ENCODE measurements at places on chromosomes 1 and 21.
A peak's percentile ranks its signal among the peaks of the same experiment; 100 is the strongest.

DNA sequence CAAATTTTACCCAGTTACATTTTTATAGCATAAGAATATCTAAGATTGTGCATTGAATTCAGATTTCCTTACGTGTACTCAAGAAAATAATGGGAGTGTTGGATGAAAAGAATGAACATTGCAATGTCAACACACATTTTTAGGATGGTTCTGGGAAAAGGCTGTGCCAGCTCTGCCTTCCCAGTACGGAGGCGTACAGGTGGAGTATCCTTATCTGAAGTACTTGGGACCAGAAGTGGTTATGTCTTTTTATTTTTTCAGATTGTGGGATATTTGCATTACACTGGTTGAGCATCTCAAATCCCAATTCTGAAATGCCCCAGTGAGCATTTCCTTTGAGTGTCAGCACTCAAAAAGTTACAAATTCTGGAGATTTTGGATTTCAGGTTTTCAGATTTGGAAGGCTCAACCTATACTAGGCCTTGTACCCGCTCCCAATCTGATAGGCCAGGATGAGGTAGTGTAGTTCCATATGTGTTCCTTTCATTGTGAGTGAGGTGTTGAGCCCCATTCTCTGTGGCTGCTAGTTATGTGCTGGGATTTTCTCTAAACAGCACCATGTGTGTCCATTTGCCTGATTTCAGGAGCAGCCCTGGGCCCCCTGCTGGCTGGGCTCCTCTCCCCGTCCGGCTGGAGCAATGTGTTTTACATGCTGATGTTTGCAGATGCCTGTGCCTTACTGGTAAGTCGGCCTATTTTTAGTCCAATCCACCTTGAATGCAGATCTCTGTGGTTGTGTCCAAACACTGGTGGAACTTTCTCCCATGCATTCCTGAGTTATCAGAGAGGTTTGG is 60.8 kb downstream of the SLC37A1 start:
- DNase-seq = no peak

DNA sequence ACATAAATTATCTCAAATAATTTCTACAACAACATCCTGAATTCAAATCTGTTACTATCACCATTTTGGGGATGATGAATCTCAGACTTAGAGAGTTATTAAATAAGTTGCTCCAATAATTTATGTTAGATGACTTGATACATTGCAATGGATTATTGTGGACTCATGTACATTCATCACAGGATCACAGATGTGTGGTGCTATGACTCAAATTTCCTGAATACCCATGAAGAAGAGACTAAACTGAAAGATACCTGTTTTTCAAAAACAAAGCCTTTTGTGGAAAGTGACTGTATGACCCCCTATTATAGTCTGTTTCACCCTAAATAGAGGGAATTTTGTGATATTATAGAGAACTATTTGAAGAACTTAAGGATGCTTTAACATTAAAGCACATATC is 315.0 kb downstream of the PLA2G4A start:
- DNase-seq = no peak

GRCh38 chr1:186670297-186671135 is 9.7 kb downstream of the PTGS2 start:
- no peak for DNase-seq

GRCh38 chr1:113860891-113861290 is 10.6 kb downstream of the PTPN22 start:
- DNase-seq = no peak

DNA sequence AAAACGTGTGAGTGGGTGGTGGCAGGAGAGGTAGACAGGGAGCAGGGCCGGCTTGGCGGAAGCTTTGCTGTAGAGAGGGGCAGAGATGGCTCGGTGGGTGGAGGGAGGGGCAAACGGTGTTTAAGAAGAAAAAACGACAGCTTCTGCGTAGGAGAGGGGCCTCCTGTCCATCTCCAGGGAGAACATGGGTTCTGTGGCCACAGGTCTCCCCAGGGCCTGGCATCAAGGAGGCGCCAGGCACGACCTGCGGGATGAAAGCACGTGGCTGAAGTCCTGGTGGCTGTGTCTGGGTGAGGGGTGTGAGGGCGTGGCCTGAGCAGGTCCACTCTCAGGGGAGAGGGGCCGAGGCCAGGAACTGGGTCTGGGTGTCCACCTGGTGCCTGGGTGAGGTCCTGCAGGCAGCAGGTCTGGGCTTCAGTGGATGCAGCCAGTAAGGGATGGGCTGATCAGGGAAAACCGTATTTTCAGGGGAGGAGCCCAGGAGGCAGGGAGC is 940 bp upstream of the PRKCZ start:
- DNase-seq = no peak

DNA sequence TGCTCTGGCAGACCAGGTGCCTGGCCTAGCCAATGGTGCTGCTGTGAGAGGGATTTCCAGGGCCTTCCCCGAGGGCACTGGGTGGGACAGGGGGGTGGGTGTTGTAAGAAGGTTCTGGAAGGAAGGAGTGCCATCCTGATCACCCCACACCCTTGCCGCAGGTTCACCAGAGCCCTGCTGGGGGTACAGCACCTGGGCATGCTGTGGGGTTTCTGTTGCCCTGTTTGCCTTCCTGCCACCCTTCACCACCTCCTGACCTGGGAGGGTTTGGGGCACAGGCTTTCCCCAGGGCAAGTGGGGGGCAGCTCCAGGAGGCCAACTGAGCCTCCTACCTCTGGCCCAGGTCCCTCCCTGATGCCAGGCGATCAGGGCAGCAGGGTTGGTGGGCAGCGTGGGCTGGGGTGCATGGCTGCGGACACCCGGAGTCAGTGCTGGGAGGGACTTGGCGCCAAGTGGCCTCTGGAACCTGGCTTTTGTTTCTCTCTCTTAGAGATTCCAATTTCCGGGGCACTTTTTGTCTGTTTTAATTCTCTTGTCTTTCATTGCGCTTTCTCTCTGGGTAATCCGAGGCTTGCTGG is 318.8 kb downstream of the PTPRU start:
- no peak for DNase-seq

DNA sequence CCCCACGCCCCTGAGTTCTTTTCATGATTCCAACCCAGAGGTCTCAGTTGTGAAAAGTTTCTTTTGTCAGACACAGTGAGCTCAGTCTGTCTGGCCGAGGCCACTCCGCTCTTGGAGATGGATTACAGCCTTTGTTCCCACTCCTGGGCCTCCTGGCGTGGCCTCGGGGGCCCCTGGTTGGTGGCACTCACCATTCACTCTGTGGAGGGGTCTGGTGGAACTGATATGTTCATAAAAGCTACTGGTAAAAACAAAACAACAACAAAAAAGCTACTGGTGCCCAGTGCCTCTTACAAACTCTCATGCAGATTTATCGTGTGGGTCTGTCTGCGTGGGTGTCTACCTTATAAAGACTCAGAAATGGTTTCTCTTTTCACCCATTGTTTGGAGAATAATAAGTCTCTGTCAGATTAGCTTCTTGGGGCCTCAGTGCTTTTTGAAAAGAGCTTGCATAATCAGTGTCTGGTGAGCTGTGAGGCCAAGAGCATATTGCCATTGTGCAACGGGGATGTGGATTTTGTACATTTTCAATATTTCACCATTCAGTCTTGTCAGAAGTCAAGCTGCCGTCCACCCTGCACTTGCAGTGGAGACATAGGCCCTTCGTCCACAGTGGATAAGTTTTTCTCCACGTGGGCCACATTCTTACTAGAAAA is 86.7 kb downstream of the GALNT2 start:
- peak; percentile 45 for DNase-seq

- DNase-seq = no peak
Measured at GRCh38 chr1:59089922-59090457, 206.9 kb upstream of the FGGY start.

DNA sequence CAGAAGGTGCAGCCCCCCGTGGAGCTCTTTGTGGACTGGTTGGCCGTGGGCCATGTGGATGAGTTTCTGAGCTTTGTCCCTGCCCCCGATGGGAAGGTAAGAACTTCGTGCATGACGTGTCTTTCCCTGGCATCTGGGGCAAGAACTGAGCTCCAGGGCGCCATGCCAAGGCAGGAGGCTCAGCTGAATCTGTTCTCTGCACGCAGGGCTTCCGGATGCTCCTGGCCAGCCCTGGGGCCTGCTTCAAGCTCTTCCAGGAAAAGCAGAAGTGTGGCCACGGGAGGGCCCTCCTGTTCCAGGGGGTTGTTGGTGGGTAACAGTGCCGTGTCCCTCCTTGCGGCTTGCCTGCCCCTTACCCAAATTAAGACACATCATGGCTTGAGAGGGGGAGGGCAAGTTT is 27.7 kb downstream of the PADI3 start:
- DNase-seq = peak; percentile 91

GRCh38 chr1:108149796-108150467 is 50.2 kb downstream of the SLC25A24 start:
- DNase-seq = no peak

GRCh38 chr1:7869136-7869920 is 16.5 kb upstream of the UTS2 start:
- no peak for DNase-seq

DNA sequence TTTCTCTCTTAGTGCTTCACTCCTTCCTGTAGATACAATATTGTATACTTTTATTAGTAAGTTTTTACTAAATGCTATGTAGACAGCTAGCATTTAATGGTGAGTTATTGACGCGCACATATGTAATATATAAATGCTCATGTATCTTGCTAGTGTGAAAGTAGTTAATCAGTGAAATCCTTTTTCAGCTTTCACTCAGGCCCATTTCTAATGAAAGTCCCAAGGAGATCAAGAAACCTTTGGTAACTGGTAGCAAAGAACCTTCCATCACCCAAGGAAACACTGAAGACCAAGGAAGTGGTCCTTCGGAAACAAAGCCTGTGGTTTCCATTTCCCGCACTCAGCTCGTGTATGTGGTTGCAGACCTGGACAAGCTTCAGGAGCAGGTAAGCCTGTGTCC is 27.2 kb downstream of the AGT start:
- no peak for DNase-seq

Data from KBM-7 (cell line).